ENCODE measurements at places on chromosomes 6 and 20.

DNA sequence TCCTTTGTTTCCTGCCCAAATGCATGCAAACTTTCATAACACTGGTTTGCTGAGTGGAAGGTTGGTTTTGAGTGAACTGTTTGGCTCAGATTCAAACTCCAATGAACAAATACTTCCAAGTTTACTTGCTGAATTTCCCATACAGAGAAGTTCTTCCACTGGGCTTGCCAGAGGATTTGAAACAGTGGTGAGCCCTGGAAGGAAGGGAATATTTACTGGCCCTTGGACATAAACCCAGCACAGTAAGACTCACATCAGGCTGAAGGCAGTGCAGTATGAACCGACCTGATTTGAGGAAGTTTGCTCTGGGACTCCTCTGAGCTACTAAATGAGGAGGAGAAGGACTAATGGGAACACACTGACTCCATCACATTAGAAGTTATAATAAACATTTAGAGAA, 3.8 kb downstream of the TRAF3IP2 start:
- DNase-seq, result no peak

DNA sequence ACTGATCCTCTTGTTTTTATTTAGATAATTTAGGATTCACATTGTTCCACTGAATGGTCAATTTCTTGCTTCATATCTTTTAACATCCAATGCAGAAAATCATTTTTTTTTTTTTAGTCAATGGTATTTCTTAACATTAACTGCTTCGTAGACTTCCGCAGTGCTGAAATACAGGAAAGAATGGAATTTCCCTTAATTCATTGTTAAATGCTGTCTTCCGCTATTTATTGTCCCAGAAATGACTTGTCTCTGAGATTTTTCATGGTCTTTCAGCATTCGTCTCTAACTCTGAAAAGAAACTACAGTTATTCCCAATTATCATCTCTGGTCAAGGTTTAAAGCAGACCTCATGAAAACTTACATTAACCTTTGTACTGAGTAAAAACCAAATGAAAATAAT, 1029.1 kb upstream of the MANEA start:
- DNase-seq, result no peak

GRCh38 chr20:5146871-5147592, 20.2 kb downstream of the CDS2 start:
- DNase-seq, result no peak

DNA sequence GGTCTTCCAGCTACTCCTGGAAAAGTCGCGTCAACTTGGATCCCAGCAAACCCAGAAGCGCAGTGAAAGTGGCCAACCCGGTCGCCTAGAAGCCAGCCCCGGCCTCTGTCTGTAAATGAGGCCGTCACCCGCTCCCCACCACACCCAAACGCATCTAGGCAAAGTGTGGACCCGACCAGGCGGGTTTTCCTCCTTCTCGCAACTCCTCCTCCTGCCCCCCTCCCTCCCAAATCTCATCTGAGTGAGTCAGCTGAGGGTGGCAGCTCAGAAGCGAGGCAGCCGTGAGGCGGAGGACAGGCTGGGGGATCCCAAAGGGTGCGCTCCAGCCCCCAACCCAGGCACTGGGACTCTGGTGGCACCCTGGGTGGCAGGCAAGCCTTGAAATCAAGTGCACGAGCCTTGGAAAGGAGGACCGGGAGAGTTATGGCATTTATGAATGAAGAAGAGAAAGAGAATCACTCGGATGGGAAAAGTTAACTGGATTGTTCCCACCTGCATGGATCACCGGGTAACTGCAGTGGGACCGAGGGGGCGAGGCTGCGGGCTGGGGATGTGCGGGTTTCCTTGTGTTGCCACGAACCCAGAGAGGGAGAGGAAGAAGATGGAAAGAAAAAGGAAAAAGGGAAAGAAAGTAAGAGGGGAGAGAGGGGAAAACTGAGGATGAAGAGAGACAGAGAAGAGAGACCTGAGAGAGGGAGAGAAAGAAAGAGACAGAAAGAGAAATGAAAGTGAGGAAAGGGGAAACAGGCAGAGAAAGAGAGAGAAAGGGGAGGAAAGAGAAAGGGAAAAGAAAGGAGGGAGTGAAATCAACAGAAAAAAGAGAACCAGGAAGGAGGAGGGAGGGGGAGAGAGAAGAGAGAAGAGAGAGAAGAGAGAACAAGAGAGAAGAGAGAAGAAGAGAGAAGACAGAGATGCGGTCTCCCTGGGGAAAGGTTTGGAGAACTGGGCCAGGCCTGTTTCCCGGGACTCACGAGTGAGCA, at the start of gene APCDD1L:
Gene APCDD1L, minus strand, starts transcription at position 167 of the 980 bp plus-strand sequence. CDS start 692 bp downstream, outside the sequence.
- DNase-seq, result no peak

DNA sequence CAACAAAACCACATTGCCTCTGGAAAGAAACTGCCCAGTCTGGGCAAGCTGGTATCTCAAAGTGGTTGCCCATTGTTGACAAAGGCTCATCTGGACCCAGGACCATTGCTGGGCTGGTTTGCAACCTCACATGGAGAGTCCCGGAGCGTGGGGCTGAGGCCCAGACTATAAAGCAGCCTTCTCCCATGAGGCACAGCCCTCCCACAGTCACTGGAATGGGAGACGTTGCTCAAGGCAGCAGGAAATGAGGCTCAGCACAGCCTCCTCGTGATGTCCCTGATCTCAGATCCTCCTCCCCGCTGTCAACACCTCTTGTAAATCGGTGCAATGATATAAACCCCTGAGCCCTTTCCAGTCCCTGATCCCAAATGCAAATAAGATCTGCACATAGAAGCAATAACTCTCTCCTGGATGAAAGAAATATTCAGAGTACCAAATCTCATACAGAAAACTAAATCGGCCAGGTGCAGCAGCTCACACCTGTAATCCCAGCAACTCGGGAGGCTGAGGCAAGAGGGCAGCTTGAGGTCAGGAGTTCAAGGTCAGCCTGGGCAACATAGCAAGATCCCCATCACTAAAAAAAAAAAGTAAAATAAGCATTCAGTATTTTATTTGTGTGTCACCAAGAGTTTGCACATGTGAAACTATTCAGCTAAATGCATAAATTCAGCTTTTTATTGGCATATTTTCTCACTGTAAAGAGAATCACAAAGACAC, 103.0 kb upstream of the RREB1 start:
- DNase-seq, result no peak

Data from cortex of kidney (tissue), 1 donor.